NCI-H2081 treated with DMSO at 0.1 percent for 48 hours (cell line): ENCODE measurements at places on chromosomes 7 and 10.

DNA sequence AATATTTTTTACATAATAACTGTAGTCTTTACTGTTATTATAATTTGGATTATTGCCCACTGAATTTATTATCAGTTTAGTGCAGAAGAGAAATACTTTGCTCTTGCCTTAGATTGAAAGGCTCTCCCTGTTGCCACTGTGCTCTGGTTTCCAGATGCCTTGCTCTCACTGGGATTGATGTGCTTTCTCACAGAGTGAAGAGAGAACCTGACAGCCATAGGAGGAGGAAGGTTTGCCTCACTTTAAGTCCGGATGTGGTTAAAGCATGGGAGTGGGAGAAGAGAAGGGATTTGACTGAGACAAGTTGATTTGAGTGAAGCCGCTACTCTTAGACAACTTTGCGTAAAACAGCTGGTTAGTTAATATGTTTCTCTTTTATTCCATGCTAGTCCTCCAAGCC, 68.2 kb upstream of the RPA3 start:
- no peak for DNase-seq

GRCh38 chr10:102422545-102423129, 2.0 kb downstream of the FBXL15 start:
- no peak for DNase-seq

GRCh38 chr10:82685087-82685486, 810.1 kb downstream of the NRG3 start:
- no peak for DNase-seq

GRCh38 chr10:104085801-104086400, at the start of gene COL17A1:
TSS of gene COL17A1 (minus strand) at chr10:104085880. CDS start at chr10:104080673, 5,207 bp downstream.
- DNase-seq: no peak

DNA sequence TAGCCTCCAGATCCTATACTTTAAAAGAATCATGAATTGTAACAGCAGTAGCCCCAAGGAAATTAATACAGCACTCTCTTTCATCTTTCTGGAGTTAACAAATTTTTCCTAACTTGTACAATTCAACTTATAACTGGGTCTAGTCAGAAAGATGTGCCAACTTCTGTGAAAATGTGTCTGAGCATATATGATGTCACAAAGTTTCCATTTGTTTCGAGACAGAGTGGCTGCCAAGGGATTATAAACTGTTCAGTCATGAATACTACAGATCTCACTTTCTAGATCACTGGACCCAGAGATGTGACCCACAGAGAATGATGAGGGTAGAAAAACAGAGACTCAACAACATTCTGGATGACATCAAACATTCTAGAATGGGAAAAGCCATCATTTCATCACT, 249.2 kb upstream of the PHF14 start:
- DNase-seq: no peak

GRCh38 chr10:87873656-87874055, 10.2 kb downstream of the PTEN start:
- DNase-seq: no peak

DNA sequence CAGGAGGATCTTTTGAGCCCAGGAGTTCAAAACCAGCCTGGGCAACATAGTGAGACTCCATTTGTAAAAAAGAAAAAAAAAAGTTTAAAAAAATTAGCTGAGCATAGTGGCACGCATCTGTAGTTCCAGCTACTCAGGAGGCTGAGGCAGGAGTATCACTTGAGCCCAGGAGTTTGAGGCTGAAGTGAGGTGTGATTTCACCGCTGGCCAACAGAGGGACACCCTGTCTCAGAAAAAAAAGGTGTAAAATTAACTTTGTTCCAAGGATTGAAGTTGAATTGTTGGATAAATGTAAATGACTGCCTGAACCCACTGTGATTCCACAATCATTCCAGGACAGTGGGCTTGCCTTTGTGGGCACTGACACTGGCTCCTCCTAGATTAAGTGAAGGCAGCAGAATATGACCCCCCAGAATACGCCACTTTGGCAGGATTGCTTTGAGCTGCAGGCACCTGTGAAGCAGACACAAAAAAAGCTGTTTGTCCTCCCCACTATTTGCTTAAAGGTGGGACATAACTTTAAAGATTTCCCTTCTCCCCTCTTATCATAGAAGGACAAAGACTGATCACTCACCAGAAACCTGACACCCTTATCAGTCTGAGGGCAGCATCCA, 57.2 kb upstream of the FOXI2 start:
- DNase-seq: no peak

DNA sequence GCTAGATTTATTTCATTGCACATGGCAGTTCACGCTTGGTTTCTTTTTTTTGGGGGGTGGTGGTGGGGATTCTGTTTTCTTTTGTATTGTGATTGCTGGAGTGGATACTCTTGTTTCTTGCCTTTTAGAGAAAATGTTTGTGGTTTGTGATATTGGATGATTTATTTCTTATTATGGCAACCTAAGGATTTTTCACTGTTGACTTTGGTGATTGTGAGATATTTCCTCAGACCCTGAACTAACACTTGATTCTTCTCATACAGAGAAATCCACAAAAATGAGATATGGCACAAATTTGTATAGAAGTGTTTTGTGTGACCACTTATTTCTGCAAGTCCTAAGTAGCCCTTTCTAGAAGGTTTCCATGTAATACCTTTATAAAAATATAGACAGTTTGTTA, 871.1 kb downstream of the LRMDA start:
- DNase-seq: no peak

DNA sequence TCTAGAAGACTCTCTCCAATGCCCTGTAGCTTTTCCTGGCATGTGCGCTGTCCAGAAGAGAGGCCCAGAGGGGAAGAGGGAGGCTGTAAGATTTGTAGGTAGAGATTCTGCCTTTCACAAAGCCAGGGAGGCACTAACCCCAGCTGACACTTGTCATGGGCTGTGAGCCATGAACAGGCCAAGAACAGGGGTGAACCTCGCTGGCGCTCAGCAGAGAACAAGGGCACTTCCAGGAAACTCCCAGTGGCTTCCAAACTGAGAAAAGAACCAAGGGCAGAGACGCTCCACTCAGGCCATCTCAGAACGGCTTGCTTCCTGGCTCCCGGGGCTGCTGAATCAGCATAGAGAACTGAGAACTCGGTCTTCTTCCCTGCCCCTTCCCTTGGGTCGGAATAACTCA, 257.8 kb upstream of the ZNF32 start:
- DNase-seq: no peak

DNA sequence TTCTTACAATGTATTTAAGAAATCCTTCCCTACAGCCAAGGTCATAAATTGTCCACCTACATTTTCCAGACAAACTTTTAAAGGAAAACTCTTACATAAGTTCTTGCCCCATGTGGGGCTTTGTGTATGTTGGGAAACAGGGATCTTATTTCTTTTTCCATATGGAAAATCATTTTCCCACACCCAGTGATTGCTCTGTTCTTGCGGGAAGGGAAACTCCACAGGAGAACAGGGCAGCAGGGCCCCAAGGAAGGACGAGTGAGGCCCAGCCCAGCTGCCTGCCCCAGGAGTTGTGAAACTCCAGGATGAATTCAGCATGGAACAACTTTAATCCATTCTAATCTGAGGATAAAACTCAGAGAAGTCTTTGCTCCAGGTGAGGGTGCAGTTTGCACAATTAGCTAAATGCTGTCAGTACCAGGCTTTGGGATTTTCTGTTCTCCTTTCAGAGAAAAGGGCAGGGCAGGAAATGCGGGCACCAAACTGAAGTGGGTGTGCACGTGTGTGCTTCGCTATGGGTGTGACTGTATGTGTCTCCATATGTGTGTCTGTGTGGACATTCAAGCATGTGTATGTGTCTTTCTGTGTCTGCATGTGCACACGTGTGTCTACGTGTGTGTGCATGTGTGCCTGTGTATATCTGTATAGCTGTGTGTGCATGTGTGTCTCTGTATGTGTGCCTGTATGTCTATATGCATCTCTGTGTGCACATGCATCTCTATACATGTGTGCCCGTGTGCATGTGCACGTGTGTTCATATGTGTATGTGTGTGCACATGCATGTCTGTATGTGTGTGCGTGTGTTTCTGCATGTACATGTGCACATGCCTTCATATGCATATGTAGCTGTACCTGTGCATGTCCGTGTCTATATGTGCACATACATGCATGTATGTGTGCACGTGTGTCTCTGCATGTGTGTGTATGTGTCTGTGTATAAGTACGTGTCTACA, 102.0 kb upstream of the FAM20C start:
- DNase-seq: no peak

GRCh38 chr10:28266449-28267224, 36.2 kb downstream of the MPP7 start:
- no peak for DNase-seq

DNA sequence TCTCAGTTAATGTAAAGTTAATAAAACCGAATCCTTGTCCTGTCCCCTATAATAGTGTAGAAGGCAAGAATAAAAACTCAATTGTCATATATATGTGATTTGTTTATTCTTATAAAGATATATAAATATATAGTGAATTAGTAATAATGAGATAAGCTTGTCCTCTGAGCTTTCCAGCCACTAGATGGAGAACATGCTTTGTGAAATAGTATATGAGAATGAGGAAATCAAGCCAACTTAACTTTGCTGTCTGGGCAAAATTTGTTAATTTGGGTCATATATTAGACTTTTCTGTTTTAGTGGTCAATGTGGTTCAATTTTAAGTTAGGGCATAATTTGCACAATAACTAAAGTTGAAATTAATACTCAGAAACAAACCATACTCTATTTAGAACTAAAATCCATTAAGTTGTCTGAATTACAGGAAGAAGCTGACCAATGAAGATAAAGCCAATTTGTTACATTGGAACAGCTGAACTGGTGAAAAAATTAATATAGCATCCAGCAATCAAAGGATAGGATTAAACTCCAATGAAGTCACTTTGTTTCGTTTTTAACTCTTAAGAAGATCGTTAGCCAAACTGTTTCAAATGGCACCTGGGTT, 595.0 kb downstream of the ARL4A start:
- DNase-seq: no peak

DNA sequence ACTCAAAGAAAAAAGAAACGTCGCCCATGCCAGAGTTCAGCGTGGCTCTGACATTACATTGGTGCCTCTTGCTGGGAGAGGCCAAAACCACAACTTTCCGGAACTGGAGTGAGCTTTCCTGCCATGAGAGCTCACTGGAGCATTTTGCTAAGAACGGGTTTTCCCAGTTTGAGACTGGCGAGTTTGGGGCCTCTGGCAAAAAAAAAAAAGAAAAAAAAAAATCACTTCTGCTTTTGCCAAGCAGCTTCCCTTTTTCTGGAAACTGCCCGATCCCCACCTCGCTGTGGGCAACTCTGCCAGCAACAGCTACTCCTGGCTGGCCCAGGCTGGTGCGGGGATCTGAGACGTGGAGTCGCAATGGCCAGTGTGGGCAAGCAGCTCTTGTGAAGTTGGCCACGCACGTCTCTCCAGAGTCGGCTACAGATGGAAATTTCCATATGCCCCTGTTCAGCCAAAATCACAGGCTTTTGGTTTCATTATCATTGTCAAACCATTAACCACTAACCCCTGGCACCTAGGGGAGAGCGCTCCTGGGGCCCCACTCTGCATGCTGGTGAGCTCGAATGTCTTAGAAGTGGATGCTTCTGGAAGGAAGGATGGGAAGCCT, 25.7 kb downstream of the PRKAG2 start:
- no peak for DNase-seq

DNA sequence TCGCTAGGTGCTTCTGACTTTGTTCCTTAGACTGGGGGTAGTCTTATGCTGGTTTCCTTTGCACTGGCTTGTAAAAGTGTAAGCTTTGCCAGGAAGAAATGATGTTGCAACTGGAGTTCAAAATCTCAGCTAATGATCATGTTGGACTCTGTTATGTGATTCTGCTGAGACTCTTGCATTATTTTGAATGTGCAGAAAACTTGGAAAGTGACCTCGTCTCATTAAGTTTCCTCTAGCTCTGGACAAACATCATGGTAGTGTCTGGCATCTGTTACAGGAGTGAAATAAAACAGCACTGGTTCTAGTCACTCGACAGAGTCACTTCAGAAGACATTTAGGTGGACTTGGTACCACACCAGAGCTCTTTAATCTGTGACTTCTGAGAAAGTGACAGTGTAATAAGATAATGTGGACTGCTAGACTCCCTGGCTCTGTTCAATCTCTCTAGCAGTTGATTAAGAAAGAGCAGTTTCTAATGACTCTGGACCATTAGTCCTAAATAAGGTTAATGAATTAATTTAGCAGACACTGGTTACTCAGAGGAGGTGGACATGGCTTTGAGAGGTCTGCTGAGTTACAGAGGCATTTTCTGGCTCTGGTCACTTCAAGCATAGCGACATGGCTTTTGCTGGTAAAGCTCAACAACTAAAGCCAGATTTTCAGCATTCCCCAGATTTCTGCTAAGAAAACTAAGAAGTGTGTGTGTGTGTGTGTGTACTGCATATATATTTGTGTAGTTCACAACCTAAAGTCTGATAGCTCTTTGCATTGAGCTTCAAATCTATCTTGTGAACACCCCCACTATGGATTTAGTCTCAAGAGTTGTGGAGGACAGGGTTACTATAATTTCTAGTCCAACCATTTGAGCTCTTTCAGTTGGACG, 2.0 kb downstream of the NRP1 start:
- DNase-seq: no peak

- DNase-seq: no peak
These were observed 104.7 kb upstream of the ARMC3 start for GRCh38 chr10:22823109-22823508.

DNA sequence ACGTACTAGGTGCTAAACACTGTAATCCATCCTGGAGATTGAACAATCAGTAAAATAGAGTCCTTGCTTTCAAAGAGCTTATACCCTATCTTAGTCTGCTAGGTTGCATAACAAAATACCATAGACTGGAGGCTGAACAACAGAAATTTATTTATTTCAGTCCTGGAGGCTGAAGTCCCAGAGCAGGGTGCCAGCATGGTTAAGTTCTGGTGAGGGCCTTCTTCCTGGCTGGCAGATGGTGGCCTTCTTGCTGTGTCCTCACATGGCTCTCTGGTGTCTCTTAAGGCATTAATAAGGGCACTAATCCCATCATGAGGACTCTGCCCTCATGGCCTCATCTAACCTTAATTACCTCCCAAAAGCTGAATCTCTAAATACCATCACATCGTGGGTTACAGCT, 43.1 kb upstream of the ICA1 start:
- DNase-seq: no peak

DNA sequence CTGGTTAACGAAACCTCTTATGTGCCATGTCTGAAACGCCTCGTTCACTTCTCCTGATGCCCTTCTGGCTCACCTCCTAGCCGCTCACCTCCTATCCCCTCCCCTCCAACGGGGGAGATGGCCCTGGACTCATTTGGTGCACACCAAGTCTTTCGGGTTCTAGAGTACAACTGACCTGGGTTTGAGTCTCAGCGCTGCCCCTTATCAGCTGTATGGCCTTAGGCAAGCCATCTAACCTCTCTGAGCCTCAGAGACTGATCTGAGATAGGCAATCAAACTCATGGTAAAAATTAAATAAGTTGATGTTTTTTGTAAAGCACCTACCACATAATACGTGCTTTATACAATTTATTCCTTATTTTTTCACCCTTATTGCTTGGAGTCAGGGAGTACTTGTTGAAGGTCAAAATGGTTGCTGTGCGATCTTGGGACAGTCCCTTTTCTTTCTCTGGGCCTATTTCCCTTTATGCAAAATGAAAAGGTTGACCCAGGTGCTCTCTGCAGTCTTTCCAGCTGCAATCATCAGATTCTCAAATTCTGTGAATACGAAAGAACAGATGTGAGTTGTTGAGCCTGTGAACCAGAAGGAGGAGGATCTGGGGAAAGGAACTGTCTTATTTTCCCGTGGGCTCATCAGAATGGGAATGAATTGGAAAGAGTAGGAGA, 31.2 kb upstream of the PLEKHA1 start:
- no peak for DNase-seq
